ENCODE measurements at places on chromosomes 11 and 22.

GRCh38 chr11:114033066-114033465, 26.4 kb upstream of the ZBTB16 start:
- no peak for DNase-seq

GRCh38 chr22:49008682-49009235, 818.9 kb downstream of the BRD1 start:
- DNase-seq: no peak

DNA sequence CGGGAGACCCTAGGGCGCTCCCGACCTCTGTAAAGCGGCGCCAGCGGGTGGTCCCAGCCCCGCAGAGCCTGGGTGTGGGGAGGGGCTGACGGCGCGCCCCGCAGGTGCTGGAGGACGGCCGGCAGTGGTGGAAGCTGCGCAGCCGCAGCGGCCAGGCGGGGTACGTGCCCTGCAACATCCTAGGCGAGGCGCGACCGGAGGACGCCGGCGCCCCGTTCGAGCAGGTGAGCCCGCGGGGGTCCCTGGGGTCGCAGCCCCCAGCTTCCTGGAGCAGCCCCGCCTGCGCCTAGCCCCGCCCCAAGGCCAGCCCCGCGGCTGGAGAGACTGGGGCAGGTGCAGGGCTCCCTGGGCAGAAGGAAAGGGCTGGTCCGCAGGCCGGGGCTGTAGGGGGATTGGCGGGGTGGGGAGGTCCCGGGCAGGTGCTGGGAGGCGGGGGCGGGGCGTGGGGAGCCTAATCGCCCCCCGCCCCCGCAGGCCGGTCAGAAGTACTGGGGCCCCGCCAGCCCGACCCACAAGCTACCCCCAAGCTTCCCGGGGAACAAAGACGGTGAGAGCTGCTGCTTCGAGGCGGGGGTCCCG, 19.7 kb downstream of the EPS8L2 start:
- peak; percentile 14 for DNase-seq

DNA sequence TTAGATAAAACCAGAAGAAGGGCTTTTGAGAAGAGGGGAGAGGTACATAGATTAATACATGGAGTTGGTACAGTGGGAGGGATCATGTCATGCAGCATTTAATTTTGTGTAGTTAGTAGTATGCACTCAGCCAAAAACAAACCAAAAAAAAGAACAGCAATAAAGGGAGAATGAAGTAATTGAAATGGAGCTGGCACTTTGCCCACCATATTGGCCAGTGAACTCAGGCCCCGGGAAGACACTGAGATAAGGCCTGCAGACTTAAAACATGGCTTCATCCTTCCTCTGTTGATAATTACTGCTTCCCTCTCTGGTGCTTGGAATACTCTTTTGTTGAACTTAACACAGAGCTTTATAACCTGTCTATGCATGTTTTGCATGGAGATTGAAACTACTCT, 3.1 kb downstream of the PANX1 start:
- no peak for DNase-seq

DNA sequence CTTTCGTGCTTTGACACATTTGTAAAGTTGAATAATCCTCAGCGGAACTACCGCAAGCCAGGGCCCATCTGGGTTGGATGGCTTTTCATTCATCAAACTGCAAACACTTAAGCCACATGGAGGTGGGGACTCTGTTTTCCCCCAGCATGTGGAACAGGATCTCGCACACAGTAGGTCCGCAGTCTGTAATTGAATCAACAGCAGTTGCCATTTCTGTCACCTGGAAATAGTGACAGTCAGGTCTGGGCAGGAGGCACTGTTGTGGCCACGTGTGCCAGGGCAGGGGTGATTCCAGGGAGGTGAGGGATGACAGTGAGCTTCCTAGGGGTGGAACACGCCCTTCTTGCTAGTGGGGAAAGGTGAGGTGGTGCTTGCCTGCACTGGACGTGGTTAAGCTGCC, 50.7 kb upstream of the ANO1 start:
- no peak for DNase-seq

- DNase-seq: no peak
Measured at GRCh38 chr11:15370495-15371147, 255.9 kb downstream of the INSC start.

- peak; percentile 52 for DNase-seq
Measured at GRCh38 chr11:63564056-63564774, 1.0 kb upstream of the PLAAT2 start.

GRCh38 chr11:13118194-13118593, 109.1 kb downstream of the RASSF10 start:
- DNase-seq: no peak

DNA sequence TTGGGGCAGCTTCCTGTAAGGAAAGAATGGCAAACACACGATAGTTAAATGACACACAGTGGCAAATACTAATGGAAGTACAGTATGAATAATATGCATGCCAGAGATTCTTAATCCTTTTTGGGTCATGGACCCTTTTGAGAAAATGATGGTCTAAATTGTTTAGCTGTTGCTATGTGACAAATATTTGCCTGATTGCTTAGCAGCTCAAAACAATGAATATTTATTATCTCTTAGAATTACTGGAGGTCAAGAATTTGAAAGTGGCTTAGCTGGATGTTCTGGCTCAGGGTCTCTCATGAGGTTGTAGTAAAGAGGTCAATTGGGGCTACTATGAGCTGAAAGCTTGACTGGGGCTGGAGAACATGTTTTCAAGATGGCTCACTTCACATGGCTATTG, 69.7 kb downstream of the FANCF start:
- DNase-seq: no peak

DNA sequence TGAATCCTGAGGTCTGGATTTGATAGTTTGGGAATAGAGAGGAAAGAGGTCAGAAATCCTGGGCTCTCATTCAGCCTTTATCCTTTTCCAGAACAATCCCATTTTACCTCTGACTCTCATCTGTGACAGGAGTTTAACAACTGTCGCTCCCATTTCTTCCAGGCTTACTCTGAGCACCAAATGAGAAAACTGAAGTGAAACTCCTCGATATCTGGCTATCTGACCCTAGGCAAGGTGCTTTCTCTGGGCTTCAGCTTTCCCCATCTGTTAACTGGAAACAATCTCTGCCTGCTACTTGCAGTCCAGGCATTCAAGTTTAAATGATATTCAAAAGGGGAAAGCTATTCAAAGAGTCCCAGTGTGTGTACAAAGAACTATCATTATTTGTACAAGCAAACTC, 50.1 kb downstream of the NRXN2 start:
- DNase-seq: no peak

GRCh38 chr22:46803031-46803880, 40.8 kb downstream of the TBC1D22A start:
- peak; percentile 80 for DNase-seq

DNA sequence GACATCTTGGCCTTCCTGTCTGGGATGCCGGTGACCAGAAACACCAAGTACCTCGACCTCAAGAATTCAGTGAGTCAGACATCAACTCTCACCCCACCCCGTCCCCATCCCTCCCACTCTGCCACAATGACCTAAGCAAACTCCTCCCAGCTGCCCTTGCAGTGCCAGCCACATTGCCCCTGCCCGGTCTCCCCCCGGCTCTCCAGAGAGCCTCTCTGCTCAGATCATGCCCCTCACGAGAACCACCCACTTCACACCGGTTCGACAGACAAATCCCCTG, 23.6 kb upstream of the MYRF start:
- DNase-seq: no peak

GRCh38 chr11:33910296-33910957, 18.6 kb upstream of the LMO2 start:
- no peak for DNase-seq

DNA sequence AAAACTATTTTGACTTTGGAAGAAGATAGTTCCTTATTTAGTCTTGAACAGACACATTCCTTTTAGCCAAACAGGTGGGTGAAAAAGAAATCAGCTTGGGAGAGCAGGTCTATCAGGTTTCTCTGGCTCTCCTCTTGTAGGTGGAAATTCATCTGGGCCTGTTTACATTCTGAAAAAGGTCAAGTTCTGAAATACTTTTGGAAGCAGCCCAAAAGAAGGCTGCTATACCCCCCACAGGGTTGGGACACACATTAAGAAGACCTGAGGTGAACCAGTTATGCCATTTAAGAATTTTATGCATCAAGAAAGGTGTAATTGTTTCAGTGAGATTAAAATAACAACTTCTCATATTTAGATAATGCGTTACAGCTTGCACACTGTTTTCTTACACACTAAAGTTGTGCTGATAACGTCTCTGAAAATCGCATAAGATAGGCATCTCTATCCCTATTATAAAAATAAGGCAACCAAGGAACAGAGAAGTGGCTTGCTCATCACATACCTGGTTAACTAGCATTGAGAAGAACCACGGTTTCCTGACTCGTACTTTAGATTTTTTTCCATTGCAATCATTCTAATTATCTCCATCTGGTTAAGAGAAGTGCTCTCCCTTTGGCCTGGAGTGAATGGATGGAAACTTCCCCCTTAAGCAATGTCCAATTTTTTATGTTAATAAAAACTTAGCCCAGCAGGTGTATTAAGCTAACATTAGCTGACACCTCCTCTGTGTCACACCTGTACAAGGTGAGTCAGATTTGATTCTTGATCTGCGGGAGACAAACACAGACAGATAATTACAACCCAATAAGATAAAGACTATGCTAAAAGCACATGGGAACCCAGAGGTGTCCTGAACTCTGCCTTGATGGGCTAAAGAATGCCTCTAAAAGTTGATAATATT, 60.5 kb upstream of the UCP3 start:
- no peak for DNase-seq

GRCh38 chr11:1208394-1209261, 14.2 kb upstream of the MUC5B start:
- DNase-seq: no peak

DNA sequence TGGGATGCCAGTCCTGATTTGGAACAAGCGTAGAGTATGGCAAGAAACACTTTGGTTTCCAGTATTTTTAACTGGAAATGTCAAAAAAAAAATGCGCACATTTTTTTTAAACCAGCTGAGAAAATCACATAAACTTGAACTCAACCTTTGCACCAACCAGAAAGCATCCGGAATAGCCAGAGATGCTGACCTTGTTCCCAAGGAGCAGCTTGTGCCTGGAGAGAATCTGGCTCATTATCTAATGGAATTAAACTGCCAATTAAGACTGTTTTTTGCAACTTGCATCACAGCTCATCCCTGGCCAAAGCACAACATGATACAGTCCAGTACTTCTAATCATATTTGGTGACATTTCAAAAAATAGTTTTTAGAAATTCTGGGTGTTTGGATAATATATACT, 8.4 kb upstream of the ETS1 start:
- DNase-seq: no peak

DNA sequence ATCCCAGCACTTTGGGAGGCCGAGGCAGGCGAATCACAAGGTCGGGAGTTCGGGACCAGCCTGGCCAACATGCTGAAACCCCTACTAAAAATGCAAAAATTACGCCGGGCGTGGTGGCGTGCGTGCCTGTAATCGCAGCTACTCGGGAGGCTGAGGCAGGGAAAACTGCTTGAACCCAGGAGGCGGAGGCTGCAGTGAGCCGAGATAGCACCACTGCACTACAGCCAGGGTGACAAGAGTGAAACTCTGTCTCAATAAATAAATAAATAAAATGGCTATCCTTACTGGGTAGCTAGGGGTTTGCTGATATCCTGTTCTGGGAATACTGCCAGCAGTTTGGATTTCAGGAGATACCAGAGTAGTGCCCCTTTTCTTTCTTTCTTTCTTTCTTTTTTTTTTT, 2.4 kb upstream of the RBM14 start:
- DNase-seq: no peak

- DNase-seq: no peak
Measured at GRCh38 chr11:74316772-74317505, 5.5 kb upstream of the P4HA3 start.

DNA sequence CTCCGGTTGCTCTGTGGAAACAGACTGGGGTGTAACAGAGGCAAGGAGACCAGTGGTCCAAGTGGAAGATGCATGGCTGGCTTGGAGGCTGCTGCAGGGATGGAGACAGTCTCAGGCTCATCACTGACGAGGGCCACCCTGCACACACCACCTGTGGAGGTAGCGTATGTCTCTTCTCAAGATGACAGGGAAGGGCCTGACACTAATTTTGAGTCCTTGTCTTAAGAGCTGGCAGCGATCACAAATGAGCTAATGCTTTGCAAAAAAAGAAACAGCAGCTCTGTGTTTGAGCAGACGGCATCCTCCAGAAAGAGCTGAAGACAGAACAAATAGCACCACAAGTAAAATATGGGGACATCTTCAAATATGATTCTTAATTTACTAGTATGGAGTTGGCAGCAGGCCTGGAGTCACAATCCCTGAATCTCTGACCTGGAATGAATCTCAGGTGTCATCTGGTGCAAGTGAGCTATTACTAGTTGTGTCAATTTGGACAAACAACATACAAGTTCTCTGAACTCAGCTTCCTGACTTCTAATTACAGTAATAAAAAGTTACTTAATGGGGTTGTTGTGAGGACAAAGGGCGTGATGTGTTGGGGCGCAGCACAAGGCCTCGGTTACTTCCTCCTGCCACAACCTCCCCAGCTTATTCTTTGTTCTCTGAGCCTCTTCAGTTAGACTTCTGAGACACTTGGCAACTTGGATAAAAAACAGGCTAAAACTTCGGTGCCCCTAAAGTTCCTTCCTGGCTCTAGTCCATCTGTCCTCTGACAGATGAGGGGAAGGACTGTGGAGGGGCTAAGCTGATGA, 95.2 kb upstream of the BID start:
- no peak for DNase-seq

- DNase-seq: no peak
Measured at GRCh38 chr11:44248109-44248508, 61.8 kb downstream of the ALX4 start.

- DNase-seq: no peak
Measured at GRCh38 chr11:76282172-76282571, 75.9 kb upstream of the WNT11 start.

GRCh38 chr22:47616396-47617020, 854.1 kb downstream of the TBC1D22A start:
- no peak for DNase-seq

GRCh38 chr11:8221046-8221723, 42.5 kb downstream of the LMO1 start:
- no peak for DNase-seq

DNA sequence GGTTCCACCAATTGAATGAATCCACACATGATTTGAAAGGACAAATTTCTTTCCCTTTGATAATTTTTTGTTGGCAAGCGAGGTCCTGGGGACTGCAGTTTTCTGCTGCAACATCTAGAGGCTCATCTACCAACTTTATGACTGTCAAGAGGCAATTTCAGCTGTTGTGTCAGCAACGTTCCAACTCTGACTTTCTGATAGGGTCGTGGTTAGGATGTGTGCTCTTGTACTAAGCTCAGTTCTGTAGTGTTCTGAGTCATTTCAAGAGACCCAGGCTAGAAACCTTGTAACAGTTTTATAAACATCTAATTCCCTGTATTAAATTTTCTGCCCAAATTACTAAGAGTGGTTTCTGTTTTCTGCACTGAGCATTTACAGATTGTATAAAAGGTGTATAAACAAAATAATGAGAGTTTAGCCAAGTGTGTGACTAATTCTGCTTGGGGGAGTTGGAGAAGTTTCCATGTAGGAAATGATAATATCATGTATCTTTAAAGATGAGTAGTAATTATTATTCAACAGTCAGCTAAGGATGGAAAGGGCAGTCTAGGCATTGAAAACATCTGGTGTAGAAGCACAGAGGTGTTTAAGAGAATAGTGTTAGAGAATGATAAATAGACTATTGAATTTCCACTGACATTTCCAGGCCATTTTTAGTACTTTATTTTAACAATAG, 72.2 kb downstream of the RBMXL2 start:
- DNase-seq: no peak

All from CD4-positive, alpha-beta T cell treated with Interleukin-21 for 1 hour (primary cell).